NCI-H524 (cell line): ENCODE measurements at places on chromosomes 3 and 15.
A peak's percentile ranks its signal among the peaks of the same experiment; 100 is the strongest.

DNA sequence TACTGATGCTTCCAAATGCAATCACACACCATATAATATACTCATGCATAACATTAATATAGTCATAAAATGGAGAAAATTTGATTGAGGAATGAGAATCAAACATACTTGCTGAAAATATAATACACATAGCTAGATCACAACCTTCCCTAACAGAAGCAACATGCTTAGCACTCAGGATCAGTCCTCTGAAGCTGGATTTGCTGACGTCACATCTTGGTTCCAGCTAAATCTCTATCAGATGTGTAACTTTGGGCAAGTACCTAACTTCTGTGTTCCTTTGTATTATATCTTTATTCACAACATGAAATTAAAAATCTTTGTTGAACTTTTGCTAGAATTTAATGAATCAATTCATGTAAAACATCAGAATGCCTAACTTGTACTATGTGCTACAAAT lies 263.5 kb downstream of the ZNF385D start:
- no peak for DNase-seq

DNA sequence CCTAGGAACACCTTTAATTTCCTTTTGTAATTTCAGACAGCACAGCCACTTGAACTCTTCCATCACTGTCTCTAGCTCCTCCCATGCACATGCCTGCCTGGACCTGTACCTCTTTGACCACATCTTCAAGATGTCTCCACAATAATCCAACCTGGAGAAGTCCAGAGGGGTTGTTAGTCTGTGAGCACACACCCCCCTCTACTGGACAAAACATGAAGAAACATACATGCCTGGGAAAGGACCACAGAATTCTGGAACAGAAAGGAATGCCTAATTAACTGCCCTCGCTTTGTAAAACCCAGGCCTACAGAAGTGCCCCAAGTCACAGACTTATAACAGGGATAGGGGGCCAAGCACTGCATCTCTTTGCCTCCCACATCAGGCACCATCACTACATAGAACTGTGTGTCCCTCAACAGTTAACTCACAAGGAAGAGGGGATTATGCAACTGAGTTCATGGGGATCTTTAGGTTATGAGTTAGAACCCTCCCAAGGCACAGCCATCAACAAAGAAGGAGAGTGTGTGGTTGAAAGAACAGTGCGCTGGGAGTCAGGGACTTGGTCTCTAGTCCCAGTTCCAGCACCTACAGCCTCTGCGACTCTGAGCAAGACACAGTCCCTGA lies 61.7 kb downstream of the FMN1 start:
- DNase-seq, result peak; percentile 55

DNA sequence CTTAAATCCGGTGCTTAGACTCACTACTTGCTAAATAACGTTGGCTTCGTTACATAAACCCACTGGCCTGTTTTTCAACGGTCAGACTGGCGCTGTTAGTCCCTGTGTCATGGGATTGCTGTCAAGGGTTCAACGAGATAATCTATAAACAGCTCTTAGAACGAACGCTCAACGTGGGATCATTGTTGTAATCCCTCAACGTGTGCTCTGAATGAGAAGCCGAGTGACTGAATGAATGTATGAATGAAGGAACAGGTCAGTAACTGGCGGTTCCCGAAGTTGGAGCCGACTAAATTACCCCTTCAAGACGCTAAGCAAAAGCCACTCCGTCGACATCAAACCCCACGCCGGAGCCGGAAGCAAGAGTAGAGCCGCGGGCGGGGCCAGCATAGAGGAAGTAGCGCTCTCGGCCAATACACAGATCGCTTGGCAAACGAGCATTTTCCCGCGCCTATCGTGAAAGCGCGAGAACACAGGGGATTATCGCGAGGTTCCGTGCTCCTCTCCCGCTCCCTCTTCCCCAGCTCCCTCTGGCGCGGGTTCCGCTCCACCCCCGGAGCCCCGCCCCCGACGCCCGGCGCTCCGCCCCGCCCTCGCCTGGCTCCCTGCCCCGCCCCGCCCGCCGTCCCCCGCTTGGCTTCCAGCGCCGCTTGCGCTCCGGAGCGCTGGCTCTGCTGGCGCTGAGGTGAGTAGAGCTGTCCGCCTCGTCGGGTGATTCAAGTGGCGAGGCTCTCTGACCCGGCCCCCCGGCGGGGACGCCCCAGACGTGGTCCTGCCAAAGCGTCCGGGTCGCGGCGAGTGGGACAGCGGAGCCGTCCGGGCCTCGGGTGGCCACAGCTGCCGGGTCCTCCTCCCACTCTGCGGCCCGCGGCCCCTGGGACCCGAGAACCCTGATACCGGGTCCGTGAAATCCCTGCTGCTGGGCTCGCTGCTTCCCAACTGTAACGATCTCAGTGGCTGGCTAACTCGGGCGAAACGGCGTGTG lies at the start of gene LRRC28:
Gene LRRC28, plus strand, starts transcription at position 625 of the 985 bp plus-strand sequence. CDS start 4,477 bp downstream, outside the sequence.
- DNase-seq, result peak; percentile 100

DNA sequence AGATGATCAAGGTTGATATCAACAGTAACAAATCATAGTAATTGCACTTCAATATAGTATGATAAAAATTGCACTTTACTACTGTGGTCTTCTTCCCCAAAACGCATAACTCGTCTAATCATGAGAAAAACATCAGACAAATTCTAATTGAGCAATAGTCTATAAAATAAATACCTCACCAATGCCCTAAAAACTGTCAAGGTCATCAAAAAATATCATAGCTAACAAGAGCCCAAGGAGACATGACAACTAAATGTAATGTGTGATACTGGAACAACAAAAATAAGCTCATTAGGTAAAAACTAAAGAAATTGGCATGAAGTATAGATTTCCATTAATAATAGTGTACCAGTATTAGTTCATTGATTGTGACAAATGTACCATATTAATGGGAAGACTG lies 85.6 kb upstream of the LRRC3B start:
- DNase-seq, result no peak

DNA sequence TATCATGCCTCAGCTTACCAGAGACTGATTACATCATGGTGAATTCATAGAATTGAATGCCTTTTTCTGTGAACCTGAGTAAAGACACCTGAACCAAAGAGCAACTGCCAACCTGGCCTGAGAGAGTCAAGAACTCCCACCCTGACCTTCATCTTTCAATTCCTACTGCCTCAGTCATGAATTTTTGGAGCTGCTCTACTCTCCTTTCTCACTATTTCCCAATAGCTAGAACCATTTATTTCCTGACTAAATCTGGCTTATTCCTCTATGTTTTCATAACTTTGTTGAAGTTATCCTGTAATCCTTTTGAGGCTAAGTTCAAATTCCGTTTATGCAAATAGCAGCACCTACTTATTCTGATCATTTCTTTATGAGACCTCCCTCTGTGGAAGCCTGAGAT lies 712.4 kb upstream of the UBE2E2 start:
- no peak for DNase-seq

- DNase-seq, result peak; percentile 44
These were observed 41.8 kb upstream of the ST6GAL1 start for GRCh38 chr3:186888569-186888968.

- DNase-seq, result no peak
These were observed 423 bp downstream of the CHAC1 start for GRCh38 chr15:40953713-40954074.

DNA sequence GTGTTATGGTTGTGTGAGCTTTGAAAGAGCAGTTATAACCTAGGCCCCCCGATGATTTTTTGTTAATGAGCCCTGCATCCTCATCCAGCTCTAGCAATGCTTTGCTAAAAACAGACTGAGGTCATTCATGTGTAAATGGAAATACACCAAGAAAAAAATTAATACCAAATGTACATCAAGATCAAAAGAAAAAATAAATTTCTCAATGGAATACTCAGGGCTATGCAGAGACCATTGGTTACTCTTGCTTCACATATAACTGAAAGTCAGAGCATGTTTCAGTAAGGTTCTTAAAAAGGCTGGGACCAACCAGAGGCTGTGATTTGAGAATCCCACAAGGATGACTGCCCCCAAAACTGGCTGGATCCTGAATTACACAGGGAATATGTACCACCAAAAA lies 48.0 kb downstream of the ARHGAP31 start:
- DNase-seq, result no peak

DNA sequence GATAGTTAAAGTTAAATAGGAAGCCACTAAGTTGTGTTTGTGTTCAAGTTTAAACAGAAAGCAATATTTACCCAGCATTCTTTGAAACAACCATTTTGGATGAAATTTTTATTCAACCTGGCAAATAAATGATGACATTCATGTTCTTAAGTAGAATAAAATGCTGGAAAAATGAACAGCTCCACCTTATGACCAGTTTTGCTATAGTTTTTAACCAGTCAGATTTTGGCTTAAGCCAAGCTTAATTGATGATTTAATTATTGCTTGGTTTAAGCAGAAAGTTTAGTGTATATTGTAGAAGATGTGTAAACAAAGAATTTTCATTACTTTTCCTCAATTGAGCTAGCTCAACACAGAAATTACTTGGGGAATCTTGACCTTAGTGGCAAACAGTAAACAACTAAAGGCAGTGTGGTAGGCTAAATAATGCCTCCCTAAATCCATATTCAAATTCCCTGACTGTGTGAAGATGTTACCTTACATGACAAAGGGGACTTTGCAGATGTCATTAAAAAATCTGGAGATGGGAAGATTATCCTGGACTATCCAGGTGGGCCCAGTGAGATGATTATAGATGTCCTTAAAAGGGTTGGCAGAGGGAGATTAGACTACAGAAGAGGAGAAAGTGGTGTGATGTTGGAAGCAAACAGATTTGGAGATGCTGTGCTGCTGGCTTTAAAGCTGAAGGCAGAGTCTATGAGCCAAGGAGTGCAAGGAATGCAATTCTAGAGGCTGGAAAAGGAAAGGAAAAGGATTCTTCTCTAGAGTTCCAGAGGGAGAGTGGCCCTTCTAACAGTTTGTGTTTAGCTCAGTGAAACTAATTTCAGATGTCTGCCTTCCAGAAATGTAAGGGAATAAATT lies 448.6 kb upstream of the GOLIM4 start:
- no peak for DNase-seq

- DNase-seq, result peak; percentile 9
These were observed 28.1 kb upstream of the CNBP start for GRCh38 chr3:129211772-129212171.

DNA sequence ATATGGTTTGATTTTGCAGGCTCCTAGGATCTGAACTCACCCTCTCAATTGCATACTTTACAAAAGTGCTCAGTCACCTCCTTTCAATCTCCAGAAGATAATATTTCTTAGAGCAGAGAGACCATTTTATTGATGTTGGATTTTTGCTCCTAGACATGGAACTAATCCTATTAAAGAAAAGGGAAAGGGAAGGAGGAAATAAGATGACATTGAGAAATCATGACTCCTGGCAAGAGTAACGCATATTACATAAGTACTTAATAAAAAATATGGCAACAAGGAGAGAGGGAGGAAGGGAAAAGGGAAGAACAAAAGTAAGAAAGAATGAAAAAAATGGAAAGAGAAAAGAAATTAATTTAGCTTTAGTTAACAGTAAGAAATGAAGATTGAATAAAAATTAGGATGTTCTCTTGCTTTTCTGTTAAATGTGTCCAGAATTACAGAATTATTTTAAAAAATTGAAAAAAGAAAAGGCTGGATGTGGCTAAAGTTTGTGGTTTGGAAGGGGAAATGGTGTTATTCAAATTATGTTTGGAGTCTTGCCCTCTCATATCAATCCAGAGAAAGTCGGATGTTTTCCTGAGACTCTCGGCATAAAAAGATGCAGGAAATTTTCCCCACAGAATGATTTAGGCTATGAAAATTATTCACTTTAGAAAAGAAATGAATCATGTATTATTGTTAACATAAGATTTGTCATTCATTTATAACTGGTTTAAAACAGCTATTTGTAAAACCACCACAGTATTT lies 474.0 kb downstream of the FGF12 start:
- no peak for DNase-seq

GRCh38 chr15:101424984-101425383 lies 64.5 kb downstream of the PCSK6 start:
- no peak for DNase-seq

GRCh38 chr3:195198426-195199346 lies 72.3 kb downstream of the XXYLT1 start:
- DNase-seq, result no peak

GRCh38 chr15:42723068-42723467 lies 13.9 kb downstream of the CDAN1 start:
- peak; percentile 28 for DNase-seq

DNA sequence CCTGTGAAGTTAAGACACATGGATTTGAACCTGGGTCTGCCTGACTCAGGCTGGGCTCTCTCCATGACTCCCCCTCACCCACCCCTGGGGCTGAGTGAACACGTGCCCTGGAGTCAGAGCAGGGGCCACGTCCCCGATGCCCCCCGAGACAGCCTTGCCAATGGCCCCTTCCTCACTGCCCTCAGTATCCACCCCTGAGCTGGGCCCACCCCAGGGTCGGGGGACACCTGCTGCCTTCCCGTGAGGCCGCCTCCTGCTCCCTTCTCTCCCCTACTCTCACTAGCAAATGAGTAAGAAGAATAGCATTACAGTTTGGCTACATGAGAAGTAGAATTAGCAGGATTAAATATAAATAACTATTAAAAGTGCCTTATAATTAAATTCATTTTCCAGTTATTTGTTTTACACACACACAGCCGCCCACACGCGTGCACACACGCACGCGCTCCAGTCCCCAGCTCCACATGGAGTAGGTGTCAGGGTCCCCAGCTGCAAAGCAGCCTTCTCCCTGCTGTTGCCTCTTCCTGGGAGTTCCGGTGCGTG lies 117.4 kb upstream of the LINGO1 start:
- no peak for DNase-seq

DNA sequence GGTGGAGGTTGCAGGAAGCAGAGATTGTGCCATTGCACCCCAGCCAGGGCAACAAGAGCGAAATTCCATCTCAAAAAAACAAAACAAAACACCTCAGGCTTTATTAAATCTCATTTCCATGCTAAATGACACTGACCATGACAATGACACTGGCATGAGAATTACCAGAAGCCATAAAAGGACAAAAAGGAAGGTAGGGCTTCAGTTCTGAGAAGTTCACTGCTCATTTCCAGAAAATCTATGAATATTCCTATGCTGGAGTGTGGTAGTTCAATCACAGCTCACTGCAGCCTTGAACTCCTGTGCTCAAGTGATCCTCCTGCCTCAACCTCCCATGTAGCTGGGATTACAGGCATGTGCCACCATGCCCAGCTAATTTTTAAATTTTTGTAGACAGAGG lies 44.7 kb downstream of the PCNP start:
- DNase-seq, result no peak

DNA sequence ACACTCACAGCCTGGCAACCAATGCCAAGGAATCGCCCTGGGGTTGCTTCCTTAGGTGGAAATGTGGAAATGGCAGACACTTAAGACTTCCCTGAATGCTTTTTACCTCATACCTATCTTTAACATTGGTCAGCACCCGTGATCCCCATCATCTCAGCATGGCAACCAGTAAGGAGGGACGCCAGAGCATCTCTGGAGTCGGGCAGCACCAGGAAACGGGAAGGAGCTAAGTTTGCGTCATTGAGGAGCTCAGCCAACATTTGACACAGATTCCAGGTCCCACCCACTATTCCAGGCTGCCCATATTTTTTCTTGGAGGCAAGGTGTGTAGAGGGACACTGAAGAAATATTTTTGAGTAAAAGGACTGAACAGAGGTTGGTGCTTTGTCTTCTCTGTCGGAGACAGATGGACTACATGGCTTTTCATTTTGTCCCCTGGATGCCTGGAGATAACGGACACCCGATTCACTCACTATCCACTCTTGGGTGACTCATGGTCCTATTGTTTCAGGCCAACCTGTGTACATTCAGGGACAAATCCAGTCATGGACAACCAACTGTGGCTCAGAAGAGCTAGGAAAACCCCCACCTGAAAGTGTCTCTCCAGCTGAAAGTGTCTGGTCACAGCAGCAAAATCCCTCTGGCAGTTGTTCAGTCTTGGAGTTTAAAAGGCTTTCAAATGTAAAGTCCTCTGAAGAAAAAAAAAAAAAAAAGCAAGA lies 70.4 kb upstream of the OXTR start:
- DNase-seq, result no peak

- peak; percentile 83 for DNase-seq
These were observed 1.4 kb downstream of the DVL3 start for GRCh38 chr3:184156522-184156955.
